Stimulated activated CD8-positive, alpha-beta memory T cell treated with anti-CD3 and anti-CD28 coated beads, Interleukin-15, amount 100 ng/mL, for 24 hours (primary cell): ENCODE measurements at places on chromosomes 11 and 22.

DNA sequence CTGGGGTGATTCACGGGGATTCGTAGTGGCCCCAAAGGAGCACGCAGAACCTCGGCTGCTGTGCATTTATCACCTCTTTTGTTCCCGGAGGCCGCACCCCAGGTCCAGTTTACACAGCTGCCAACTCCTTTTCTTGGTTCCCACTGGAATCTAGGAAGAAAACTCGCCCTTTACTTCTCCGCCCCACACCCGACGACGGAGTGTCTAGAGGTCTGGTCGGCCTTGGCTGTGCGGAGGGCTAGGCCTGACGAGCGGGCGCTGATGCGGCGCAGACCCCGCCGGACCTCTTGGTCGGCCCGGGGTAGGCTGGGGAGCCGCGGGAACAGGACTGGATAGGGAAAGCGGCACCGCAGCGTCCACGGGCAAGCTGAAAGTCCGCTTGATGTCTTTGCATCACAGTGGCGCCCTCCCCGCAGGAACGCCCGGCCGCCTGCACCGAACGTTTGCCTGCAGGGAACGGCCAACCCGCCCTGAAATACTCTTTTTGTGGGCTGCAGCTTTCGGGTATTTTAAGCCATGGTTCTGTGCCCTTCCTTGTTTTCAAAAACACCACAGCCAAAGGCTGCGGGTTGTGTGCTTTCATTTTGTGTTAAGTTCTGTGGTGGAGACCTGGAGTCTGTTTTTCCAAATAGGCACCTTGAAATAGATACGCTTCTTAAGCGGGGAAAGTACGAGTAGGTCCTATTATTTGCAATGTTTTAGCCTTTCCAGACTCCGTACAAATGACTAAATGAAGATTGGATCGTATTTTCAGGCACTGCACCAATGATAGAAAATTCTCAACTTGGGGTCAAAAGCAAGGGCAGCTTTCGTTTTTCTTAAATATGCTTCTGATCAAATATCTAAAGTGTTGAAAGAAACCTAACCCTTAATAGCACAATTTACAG lies 829 bp upstream of the ZBED5 start:
- DNase-seq, result peak; percentile 13

- no peak for DNase-seq
Measured at GRCh38 chr11:102522312-102523188, 8.0 kb downstream of the MMP7 start.

GRCh38 chr22:18110194-18110953 lies at the start of gene TUBA8:
TSS of gene TUBA8 (plus strand) at chr22:18110809. CDS start at chr22:18110866, 57 bp downstream.
- DNase-seq, result no peak

- DNase-seq, result no peak
Measured at GRCh38 chr22:27273436-27273835, 528.1 kb downstream of the MN1 start.

DNA sequence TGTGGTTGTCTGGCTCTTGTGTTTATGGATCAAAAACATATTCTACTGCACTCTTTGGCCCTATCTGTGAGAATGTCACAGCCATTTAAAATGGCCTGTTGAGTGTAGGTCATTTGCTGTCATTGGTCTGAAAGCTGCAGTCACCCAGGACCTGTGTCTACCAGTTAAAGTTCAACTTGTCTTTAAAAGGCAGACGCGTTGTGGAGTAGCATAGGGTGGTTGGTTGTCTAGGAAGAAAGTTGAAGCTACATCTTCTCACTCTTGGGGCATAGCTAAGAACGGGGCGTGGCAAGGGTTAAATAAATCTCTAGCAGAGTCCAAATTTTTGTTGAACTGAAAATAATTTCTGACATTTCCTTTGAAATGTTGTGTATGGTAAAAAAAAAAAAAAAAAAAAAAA lies 110.7 kb upstream of the E2F8 start:
- DNase-seq, result no peak

- no peak for DNase-seq
Measured at GRCh38 chr22:39110631-39111561, 13.9 kb downstream of the APOBEC3H start.

DNA sequence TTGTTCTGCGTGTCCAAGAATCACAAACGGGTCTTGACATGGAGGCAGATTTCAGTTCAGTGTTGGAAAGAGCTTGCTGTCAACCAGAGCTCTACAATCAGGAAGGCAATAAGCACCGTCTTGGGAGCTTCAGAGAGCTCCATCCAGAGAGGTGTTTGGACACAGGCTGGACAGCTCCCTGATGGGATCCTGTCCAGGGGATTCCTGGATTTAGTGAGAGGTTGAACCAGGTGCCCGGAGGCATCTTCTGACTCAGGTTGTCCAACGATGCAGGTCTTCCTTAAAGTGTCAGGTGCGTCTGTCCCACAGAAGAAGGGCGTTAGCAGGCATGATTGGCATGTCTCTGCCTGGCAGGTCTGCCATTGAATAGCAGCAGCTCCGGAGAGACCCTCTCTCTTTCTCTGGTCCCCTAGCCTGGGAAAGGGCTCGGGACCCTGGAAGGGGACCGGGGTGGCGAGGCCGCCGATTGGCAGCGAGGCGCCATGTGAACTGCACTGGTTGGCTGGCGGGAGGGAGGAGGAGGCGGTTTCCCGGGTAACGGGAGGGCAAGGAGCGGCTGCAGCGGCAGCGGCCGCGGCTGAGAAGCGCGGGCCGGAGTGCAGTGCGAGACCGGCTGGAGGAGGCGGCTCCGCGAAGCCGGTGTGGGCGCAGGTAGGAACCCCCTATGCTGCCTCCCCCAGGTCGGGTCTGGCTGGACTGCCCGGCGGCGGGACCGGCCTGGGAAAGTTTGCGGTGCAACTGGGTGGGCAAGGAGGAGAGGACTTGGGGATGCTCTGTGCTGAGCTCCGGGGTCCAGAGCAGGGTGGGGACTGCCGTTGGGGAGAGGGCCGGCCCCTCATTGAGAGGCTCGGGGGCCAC lies 104.1 kb upstream of the E2F8 start:
- no peak for DNase-seq

DNA sequence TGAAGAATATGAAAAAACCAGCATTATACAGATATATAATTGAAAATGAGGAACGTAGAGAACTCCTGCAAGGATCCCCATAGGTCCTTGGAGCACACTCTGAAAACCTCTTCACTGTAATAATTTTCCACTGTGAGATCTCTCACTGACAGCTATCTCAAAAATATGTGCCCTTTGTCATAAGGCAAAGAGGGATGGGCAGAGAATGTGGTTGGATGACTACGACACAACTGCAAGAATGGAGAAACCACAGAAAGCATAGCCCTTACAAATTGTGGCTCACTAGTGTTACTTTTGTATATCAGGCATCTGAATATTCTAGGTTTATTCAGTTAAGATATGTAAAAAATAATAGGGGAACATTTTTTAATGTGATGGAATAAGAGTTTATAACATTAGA lies 7.9 kb upstream of the CTSC start:
- no peak for DNase-seq

GRCh38 chr22:46546466-46547178 lies 9.2 kb upstream of the CELSR1 start:
- no peak for DNase-seq

- DNase-seq, result no peak
Measured at GRCh38 chr11:46528445-46529094, 65.3 kb downstream of the AMBRA1 start.

- no peak for DNase-seq
Measured at GRCh38 chr11:74611369-74611861, 19.0 kb downstream of the POLD3 start.

DNA sequence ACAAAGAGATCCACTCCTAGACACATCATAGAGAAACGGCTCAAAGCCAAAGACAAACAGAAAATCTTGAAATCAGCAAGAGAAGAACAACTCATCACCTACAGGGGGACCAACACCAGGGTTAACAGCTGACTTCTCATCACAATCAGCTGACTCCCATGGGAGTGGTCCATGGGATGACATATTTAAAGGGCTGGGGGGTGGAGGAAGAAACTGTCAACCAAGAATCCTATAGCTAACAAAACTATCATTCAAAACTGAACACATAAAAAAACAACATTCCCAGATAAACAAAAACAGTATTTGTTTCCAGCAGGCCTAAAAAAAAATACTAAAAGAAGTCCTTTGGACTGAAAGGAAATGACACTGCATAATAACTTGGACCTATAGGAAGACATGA lies 86.7 kb downstream of the APOL5 start:
- no peak for DNase-seq

DNA sequence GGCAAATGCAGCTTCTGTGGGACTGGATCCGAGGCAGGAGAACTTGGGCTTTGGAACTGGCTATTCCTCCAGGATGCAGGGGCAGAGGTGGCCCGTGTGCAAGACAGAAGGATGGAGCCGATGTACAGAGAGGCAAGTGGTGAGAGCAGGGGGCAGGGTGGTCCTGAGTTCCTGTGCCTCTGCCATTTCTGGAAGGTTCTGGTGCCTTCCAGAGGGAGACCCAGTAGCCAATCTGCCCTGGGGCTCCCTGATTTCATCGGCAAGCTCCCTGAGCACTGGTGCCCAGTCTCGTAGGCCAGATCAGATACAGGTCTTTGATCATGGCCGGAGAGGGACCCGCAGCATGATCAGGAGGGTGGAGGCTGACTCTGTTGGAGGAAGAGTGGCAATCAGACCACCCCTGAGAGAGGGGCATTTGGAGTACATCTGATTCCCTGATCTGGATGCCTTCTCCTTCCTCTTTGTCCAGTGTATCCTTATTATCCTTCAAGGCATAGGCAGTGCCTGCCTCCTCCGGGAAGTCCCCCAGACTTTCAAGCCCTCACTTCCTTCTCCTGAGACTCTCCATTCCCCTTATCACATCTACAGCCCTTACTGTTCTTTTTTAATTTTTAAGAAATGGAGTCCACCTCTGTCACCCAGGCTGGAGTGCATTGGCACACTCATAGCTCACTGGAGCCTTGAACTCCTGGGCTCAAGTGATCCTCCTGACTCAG lies 9.7 kb downstream of the MRGPRD start:
- no peak for DNase-seq

DNA sequence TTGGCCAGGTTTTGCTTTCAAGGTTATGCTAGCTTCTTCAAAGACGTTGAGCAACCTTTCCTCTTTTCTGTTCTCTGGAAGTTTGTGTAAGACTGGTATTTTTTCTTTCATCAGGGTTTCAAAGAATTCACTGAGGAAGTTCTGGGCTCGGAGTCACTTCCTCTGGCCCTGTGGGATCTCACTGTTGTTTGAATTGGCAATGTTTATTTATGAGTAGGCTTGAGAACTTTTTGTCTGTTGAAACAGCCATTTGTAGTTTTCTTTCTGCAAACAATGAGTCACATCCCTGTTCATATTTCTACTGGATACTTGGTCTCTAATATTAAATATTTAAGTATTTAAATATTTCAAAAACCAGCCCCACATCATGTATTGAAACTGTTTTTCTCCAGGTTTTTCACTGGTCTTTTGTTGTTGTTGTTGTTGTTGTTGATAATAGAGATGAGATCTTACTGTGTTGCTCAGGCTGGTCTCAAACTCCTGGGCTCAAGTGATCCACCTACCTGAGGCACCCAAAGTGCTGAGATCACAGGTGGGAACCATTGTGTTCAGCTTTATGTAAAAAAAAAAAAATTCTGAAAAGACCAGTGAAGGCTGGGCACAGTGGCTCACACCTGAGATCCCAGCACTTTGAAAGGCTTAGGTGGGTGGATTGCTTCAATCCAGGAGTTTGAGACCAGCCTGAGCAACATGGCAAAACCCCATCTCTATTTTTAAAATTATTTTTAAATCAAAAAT lies 26.9 kb downstream of the SUSD2 start:
- DNase-seq, result no peak

DNA sequence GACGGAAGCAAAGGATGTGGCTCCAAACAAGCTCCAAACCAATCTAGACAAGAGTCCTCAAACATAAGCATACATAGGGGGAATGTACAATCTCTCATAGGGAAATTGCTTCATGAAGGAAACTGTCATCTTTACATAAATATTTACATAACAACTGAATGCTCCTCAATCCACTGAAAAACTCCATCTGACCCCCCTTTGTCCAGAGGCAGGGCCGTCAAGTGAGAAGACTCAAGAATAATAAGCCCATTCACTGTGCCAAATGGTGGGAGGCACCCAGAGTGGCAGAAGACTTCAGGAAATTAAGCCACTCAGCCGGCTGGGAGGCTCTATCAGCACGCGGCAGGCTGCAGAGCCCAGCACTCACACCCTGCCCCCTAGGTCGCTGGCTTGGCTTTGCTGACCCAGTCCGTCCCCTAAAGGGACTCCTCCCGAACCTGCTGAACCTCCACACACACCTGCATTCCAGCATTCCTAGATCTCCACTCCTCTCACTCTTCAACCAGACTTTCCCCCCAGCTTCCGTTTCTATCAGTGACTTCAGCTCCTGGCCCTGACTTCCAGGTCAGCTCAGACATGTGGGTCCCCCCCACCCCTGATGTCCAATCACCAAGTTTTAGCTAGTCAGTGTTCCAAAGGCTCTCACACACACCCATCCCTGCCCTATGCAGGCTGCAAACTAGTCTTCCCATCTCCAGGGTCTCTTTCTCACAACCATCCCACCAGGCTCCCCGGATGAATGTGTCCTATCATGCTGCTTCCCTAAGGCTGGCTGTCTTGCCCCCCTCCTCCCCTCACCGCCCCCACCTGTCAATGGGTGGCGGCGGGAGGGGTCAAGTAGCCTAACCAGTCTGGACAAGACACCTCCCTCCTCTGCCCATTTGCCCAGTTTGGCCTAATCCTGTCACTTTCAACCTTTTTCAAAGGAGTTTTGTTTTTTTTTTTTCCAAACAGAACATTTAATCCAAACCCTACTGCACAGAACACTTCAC lies 11.3 kb downstream of the VPS37C start:
- no peak for DNase-seq

GRCh38 chr11:11813288-11813962 lies 28.3 kb upstream of the USP47 start:
- DNase-seq, result no peak

- DNase-seq, result no peak
Measured at GRCh38 chr11:73446766-73447165, 70.6 kb downstream of the RELT start.

GRCh38 chr11:86876716-86877234 lies 76.4 kb downstream of the PRSS23 start:
- DNase-seq, result no peak

DNA sequence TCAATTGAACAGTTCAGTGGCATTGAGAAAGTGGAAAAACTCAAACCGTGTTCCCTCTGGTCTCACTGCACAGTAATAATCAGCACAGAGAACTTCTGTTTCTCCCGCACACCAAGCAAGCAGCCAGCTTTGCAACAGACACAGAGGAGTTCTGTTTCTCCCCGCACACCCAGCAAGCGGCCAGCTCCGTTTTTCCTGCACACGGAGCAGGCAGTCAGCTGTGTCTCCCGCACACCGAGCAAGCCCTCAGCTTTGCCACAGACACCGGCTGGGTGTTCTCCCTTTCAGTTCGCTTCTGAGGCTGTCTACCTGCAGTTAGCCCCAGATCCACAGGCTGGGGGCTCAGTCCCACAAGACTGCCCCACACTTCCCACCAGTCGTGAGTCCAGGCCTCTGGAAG lies 9.9 kb upstream of the TALDO1 start:
- no peak for DNase-seq

- no peak for DNase-seq
Measured at GRCh38 chr11:34067383-34068065, 16.0 kb downstream of the CAPRIN1 start.
